H9 (cell line): ENCODE measurements at places on chromosomes 11 and 22. TPM values are rescaled to one million over a fixed set of nuclear protein-coding genes. Genes with fewer than 3 reads are reported as not detected.

- H3K27ac ChIP-seq, result no peak overlapping the region
- H3K27me3 ChIP-seq, result no peaks in the 10 kb centered on the region; the same call in 1 of the 2 replicates
- no peak for DNase-seq
- peaks cover 12% of the 10 kb centered on the region for H3K36me3 ChIP-seq
- no peaks in the 10 kb centered on the region for H3K4me1 ChIP-seq
Measured at GRCh38 chr22:23035557-23036277, 34.6 kb upstream of the GNAZ start.

GRCh38 chr11:119637481-119637880 is 91.5 kb downstream of the NECTIN1 start:
- DNase-seq, result no peak
- no peak overlapping the region for H3K4me3 ChIP-seq
- H3K27me3 ChIP-seq, result 0 out of 2 replicates have a peak, but pooled peaks cover 2% of the 10 kb centered on the region
- H3K36me3 ChIP-seq, result no peaks in the 10 kb centered on the region; the same call in 2 of the 3 replicates
- no peak overlapping the region for H3K27ac ChIP-seq
- H3K4me1 ChIP-seq, result no peaks in the 10 kb centered on the region

DNA sequence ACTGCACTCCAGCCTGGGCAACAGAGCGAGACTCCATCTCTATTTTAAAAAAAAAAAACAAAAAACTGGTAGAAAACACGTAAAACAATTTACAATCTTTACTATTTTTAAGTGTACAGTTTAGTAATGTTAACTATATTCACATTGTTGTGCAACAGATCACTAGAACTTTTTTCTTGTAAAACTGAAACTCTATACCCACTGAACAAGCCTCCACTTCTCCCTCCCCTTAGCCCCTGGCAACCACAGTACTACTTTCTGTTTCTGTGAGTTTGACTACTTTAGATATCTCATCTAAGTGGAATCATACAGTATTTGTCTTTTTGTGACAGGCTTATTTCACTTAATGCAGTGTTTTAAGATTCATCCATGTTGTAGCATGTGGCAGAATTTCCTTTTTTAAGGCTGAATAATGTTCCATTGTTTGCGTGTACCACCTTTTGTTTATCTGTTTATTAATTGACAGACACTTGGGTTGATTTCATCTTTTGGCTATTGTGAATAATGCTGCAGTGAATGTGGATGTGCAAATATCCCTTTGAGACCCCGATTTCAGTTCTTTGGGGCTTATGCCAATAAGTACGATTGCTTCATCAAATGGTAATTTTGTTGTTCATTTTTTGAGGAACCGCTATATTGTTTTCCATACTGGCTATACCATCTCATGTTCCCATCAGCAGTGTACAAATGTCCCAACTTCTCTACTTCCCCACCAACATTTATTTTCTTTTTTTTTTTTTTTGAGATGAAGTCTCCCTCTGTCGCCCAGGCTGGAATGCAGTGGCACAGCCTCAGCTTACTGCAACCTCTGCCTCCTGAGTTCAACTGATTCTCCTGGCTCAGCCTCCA is 11.0 kb downstream of the DDB2 start:
- H3K27me3 ChIP-seq, result no peaks in the 10 kb centered on the region
- H3K27ac ChIP-seq, result no peak overlapping the region
- no peaks in the 10 kb centered on the region for H3K4me1 ChIP-seq
- H3K4me3 ChIP-seq, result no peak overlapping the region
- H3K36me3 ChIP-seq, result peaks cover 69% of the 10 kb centered on the region

The LRRC10B gene
- 0.31 and 0.39 TPM in 2 replicates for total RNA-seq

The PELI3 gene
- 9.3 and 10.3 TPM in 2 replicates for total RNA-seq
